HFFc6 (cell line): ENCODE measurements at places on chromosomes 12 and 14. TPM values are rescaled to one million over a fixed set of nuclear protein-coding genes. Genes with fewer than 3 reads are reported as not detected.
A peak's percentile ranks its signal among the peaks of the same experiment; 100 is the strongest.

KRT74 gene
- total RNA-seq: not detected in 3 replicates

CCDC197 gene
- not detected in 3 replicates for total RNA-seq

HOXC11 gene
- 0.08 and 1.5 TPM in 2 replicates for total RNA-seq

DDX24 gene
- 165 to 197 TPM (median 188 TPM) in 3 replicates for total RNA-seq

- H3K36me3 ChIP-seq: 0 out of 2 replicates have a peak, but pooled peaks cover 4% of the 10 kb centered on the region
- H3K4me1 ChIP-seq: peaks cover 6% of the 10 kb centered on the region
- H3K4me3 ChIP-seq: no peak overlapping the region
- DNase-seq: no peak
- no peak overlapping the region for H3K27ac ChIP-seq
Measured at GRCh38 chr12:115943630-115944391, 333.7 kb downstream of the MED13L start.

DNA sequence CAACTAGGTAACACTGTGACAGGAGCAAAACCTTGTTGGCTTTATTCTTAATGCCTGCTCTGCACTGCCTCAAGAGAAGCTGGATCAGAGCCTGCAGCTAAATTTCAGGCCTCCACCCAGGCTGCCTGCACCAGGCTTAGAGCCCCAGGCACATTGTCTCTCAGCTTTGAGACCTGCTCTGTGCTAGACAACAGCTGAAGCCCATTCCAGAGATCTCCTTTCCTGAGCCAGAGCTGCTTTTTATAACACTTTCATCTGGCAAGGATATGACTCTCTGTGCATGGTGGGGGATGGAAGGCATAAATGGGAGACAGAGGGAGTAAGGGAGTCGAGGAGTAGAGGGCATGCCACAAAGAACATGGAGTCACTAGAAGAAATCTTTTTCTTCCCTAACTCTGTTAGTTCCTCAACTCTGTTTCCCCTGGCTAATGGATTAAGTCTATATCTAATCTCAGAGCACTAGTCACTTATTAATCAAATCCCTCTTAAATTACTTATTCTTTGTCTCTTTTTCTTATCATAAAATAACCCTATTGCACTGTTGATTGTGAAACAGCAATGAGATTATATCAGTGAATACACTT lies 27.1 kb upstream of the LUM start:
- H3K4me1 ChIP-seq: peaks cover 74% of the 10 kb centered on the region
- peak overlapping the region; percentile 11; the same call in 1 of the 2 replicates for H3K27ac ChIP-seq
- DNase-seq: no peak
- H3K36me3 ChIP-seq: 0 out of 2 replicates have a peak, but pooled peaks cover 4% of the 10 kb centered on the region

DNA sequence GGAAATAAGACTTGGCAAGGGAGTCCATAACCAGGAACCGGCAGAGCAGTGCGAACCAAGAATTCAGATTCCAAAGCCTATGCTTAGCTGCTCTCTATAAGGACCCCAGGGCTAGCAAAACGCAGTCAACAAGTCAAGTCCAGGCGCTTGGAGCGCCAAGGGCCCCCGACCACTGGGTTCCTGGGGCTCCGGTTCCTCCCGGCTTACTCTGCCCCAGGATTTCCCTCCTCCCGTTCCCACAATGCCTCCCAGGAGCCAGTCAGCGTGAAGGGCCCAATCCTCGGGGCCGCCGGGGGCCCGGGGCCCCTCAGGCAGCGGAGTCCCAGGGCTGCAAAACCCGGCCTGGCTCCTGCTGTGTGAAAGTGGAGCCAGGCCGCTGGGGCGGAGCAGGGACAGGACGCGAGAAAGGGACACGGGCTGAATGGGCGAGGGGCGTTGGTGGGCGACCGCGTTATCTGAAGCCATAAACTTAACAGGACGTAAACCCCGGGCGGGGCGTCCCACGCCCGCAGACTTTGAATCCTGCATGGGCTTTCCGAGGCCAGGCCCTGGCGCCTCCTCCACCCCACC lies 1.5 kb downstream of the KRT8 start:
- H3K27me3 ChIP-seq: peaks cover 1% of the 10 kb centered on the region; the same call in 1 of the 2 replicates
- peaks cover 5% of the 10 kb centered on the region for H3K36me3 ChIP-seq
- peaks cover 16% of the 10 kb centered on the region for H3K4me1 ChIP-seq
- H3K4me3 ChIP-seq: no peak overlapping the region
- no peak for DNase-seq

DNA sequence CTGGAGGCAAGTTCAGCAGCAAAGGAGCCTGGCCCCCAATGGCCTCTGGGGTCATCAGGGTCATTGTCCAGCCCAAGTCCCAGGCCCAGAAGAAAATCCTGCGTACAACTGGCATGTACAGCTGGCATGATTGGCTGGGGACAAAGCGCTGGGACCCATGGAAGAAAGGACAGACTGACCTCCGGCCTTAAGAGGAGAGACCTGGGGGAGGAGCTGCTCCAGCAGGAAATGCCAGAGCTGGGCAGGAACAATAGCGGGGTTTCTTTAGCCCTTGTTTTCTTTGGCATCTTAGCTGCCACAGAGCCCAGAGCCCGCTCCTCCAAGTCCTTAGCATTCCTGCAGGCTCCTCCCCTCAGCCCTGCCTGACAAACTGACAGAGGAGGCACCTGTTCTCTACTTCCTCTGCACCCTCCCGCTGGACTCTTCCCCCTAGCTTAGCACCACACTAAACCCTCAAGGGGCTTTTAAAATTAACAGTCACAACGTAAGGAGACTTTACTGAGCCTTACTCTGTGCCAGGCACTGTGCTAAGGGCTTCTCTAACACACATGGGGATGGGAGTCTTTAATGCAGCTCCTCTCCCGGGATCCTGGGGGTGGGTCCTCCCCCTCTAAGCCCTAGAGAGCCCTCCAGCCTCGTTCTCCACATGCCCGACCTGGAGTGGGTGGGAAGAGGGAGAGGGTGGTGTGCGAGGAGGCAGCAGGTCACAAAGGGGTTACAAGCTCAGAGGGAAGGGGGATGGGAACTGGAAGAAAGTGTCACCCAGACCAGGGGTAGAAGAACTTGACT lies 1.8 kb upstream of the AQP5 start:
- H3K27me3 ChIP-seq: peaks cover 29% of the 10 kb centered on the region
- DNase-seq: no peak

DNA sequence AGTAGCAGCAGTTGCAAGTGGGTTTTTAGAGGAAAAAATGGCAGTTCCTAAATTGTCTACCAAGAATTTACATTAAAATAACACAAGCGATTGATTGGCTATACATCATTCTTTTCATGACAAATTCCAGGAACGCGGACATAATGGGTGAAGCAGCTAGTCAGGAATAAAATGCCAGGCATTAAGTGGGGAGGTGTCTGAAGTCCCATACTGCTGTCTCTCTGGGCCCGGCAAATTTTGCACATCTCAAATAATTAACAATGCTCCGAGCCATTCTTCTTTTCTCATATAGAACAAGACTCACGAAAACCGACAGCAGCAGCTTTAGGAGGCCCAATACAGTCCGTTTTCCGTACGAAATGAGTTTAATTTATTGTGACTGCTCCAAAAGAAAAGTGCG lies 696 bp downstream of the RPL36AL start:
- peak overlapping the region; percentile 96 for H3K27ac ChIP-seq
- peaks cover 36% of the 10 kb centered on the region for H3K36me3 ChIP-seq
- peaks cover 8% of the 10 kb centered on the region for H3K27me3 ChIP-seq
- peak overlapping the region; percentile 99 for H3K4me3 ChIP-seq
